Activated CD4-positive, alpha-beta T cell treated with anti-CD3 and anti-CD28 coated beads, Interleukin-2, amount 50 U/mL, for 24 hours (primary cell): ENCODE measurements at places on chromosomes 7 and 10.

GRCh38 chr7:3732395-3733005 lies 431.4 kb downstream of the SDK1 start:
- DNase-seq: no peak

GRCh38 chr10:18607503-18608378 lies 43.6 kb downstream of the NSUN6 start:
- no peak for DNase-seq

- DNase-seq: no peak
These were observed 105.6 kb upstream of the COL1A2 start for GRCh38 chr7:94289071-94289470.

DNA sequence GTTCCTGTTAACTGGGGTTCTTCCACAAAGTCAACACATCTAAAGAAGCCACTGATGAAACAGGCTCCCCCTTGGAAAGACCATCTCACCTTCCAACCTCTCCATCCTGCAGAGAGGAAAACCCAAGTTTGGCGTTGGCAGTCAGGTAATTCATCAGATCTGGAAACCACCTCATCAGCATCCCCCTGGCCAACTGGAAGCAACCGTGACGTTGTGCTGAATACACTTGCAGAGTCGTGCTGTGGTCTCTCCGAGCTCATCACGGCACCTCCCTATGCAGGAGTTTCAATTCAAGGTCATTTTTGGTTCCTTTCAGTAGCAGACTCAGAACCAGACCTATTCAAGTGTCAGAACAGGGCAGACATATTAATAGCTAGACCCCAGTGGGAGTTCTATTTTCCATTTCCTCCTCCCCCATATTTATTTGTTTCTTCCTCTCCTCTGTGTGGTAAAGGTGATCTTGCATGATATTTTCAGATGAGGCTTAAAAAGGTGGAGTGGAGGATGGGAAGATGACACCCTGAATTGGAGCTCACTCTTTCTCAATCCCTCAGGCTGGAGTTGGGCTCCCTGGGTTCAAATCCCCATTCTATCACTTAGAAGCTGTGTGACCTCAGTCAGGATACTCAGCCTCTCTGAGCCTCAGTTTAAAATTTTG lies 149.1 kb upstream of the ADO start:
- no peak for DNase-seq

DNA sequence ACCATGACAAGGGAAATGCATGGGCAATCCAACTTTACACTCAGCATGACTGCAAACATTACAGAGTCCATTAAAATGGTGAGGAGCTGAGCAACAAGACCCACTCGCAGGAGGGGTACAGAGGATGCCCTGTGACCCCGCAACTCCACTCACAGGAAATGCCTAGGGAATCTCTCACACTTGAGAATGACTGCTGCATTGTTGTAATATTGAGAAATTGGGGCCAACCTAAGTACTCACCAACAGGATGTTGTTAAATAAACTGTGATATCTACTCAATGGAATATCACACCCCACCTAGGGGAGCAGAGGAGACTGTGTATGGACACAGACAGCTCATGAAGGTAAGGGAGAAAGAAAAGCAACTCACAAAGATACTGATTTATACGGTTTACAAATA lies 53.4 kb upstream of the CAMK2B start:
- DNase-seq: no peak

DNA sequence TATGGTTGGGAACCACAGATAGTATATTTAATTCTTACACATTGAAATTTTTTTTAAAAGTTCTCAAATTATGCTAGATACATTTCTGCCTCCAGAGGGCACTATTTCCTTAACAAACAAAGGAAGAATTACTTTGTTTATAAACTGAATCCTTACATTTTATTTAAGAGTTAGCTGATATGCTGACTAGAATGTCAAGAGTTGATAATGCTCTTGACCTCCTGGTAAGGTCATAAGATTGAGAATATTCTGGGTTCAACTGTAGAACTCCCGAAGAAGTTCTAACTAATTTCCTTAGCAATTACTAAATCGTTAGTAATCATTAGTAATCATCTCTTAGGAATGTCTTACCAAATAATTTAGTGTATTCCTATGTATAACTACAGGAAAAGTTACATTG lies 95.3 kb upstream of the CYP26C1 start:
- peak; percentile 5 for DNase-seq

DNA sequence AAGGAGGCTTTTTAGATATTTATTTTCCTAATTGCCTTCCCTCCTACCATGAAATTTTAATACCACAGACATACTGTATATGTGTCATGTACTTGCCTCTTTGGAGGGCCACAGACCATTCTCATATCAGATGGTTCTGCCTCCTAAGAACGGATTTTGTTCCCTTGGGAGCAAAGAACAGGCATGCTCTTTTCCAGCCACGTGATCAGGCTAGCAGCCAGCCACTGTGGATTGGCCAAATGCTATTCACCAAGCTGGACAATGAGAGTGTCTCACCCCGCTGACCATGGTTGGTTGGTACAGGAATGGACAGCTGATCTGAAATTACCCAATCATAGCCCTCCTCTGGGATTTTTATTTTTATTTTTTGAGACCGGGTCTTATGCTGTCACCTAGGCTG lies 21.5 kb upstream of the CRHR2 start:
- no peak for DNase-seq

- no peak for DNase-seq
These were observed 23.4 kb upstream of the CASD1 start for GRCh38 chr7:94486216-94486615.

DNA sequence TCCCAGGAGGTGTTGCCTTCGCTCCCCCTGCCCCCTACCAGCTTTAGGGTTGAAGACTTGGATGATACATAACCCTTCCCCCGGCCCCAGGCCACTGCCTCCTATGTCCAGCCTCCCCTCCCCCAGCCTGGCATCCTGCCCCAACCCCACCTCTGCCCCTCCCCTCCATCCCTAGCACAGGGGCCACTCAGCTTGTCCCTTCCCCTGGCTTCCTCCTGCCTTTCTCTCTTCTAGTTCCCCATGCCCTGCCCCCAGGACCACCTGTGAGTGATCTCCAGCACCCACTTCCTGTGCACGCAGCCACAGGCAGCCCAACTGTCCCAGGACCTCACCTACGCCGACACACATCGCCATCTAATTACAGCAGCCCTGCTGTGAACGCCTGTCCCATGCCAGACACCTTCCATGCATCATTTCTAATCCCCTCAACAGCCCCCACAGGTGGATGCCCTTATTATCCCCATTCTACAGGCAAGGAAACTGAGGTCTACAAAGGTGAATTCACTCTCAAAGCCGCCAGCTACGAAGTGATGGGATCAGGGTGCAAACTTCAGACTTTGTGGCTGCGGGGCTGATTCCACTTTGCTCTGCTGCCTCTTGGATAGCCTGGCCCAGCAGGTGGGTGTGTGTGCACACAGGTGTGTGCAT lies 82.4 kb upstream of the CHST15 start:
- no peak for DNase-seq

DNA sequence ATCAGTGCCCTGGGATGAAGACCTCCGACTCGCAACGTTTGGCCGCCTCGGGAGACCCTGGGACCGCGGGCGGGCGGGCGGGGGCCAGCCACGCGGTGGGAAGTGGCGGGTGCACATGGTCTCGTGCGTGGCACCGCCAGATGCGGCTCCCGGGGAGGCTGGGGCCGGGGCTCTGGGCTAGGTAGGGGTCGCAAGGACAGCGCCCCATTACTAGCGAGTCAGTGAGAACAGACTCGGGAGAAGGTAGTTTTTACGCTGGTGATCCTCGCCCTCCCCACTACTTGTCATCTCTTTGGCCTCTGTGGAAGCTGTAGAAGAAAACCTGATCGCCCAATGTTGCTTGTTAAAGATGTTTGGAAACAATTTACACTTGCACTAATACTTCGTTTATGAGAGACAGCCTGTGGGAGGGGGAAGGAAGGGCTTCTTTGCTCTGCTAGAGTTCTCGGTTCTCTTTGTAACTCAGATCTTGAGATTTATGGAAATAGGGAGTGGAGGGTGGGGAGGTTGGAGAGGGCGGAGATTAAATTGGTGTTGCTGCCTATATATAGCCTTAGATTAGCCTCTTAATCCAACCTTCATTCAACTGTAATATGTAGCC lies 591 bp downstream of the BZW2 start:
- DNase-seq: no peak

GRCh38 chr10:74937266-74937856 lies 111.0 kb downstream of the KAT6B start:
- DNase-seq: no peak

GRCh38 chr10:33303988-33304387 lies 30.5 kb downstream of the NRP1 start:
- no peak for DNase-seq

GRCh38 chr10:43230101-43230908 lies 36.6 kb downstream of the RASGEF1A start:
- no peak for DNase-seq
